ENCODE measurements at places on chromosomes 5 and 9. TPM values are rescaled to one million over a fixed set of nuclear protein-coding genes. Genes with fewer than 3 reads are reported as not detected.

Gene DOCK8
- total RNA-seq, result 121 TPM

- H3K36me3 ChIP-seq, result no peaks in the 10 kb centered on the region
- no peaks in the 10 kb centered on the region for H3K4me1 ChIP-seq
- H3K27ac ChIP-seq, result no peak overlapping the region
- H3K4me3 ChIP-seq, result no peak overlapping the region
- peaks cover 2% of the 10 kb centered on the region for H3K27me3 ChIP-seq
Observed at GRCh38 chr5:123671042-123671441, 159.1 kb downstream of the CSNK1G3 start.

DNA sequence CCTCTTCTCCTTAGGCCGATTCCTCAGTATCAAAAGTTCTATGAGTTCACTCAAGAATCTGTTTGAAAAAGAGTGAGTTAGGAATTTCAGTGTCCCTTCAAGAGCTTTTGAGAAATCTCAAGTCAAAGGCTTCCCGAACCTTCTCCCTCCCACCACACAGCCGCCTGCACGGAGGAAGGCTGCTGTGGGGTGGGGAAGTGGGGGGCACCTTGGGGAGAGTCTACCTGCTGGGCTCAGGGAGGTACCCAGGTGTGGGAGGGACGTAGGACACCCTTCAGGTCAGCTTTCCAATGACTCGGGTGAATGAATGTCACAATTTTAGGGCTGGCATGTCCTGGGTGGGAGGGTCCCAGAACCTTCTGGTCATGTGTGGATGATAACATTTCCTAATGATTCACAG lies 17.5 kb downstream of the CXCL14 start:
- H3K27ac ChIP-seq, result no peak overlapping the region
- peaks cover 30% of the 10 kb centered on the region for H3K27me3 ChIP-seq
- H3K4me3 ChIP-seq, result no peak overlapping the region
- H3K36me3 ChIP-seq, result no peaks in the 10 kb centered on the region
- H3K4me1 ChIP-seq, result peaks cover 6% of the 10 kb centered on the region

GRCh38 chr9:121483049-121483448 lies 16.6 kb downstream of the GGTA1 start:
- H3K4me1 ChIP-seq, result peaks cover 2% of the 10 kb centered on the region
- H3K27ac ChIP-seq, result no peak overlapping the region
- DNase-seq, result no peak
- H3K27me3 ChIP-seq, result no peaks in the 10 kb centered on the region
- no peak overlapping the region for H3K4me3 ChIP-seq
- no peaks in the 10 kb centered on the region for H3K36me3 ChIP-seq

GRCh38 chr5:151574444-151574996 lies 16.6 kb downstream of the FAT2 start:
- H3K36me3 ChIP-seq, result no peaks in the 10 kb centered on the region
- DNase-seq, result no peak
- peaks cover 2% of the 10 kb centered on the region for H3K4me1 ChIP-seq
- no peak overlapping the region for H3K27ac ChIP-seq

Gene OBP2B
- total RNA-seq, result not detected

DNA sequence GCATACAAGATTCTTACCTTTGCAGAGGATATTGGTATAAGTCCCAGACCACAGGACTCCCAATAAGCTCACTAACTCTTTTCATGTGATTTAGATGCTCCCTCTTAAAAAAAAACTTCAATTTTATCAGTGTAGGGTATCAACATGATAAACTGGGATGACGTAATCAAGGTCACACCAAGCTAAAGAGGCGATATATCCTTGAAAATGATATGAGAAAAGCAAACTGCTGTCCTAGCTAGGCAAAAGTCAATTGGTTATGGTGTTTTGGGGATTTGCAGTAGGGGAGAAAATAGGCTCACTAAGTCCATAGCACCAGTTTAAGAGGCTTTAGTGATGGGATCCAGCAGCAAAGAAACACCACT lies 354.4 kb downstream of the DIRAS2 start:
- peaks cover 3% of the 10 kb centered on the region for H3K4me1 ChIP-seq
- no peak overlapping the region for H3K4me3 ChIP-seq
- no peak overlapping the region for H3K27ac ChIP-seq
- DNase-seq, result no peak
- H3K36me3 ChIP-seq, result no peaks in the 10 kb centered on the region
- H3K27me3 ChIP-seq, result peaks cover 8% of the 10 kb centered on the region

- H3K4me1 ChIP-seq, result peaks cover 23% of the 10 kb centered on the region
- peaks cover 7% of the 10 kb centered on the region for H3K27me3 ChIP-seq
- no peak for DNase-seq
- no peak overlapping the region for H3K4me3 ChIP-seq
Observed at GRCh38 chr9:78207319-78207718, 28.6 kb upstream of the CEP78 start.

Gene OR1Q1
- not detected for total RNA-seq

DNA sequence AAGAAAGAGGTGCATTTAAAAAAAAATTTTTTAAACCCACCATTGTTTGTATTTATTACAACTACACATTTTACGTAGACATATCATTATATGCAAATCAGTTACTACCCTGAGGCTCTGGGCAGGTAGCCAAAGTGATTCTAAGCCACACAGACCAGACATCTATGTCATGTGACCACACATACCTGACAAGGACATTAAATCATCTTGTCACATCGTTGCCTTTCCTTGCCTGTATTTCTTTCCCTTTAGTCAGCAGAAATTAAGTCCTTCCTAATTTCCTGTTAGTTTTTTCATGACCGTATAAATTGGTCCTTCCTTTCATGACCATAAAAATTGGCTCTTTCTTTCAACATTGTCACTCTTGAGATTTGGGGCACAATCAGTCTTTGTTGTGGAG lies 134.2 kb upstream of the MARCHF11 start:
- no peak for DNase-seq
- H3K27ac ChIP-seq, result no peak overlapping the region
- no peak overlapping the region for H3K4me3 ChIP-seq
- no peaks in the 10 kb centered on the region for H3K27me3 ChIP-seq

DNA sequence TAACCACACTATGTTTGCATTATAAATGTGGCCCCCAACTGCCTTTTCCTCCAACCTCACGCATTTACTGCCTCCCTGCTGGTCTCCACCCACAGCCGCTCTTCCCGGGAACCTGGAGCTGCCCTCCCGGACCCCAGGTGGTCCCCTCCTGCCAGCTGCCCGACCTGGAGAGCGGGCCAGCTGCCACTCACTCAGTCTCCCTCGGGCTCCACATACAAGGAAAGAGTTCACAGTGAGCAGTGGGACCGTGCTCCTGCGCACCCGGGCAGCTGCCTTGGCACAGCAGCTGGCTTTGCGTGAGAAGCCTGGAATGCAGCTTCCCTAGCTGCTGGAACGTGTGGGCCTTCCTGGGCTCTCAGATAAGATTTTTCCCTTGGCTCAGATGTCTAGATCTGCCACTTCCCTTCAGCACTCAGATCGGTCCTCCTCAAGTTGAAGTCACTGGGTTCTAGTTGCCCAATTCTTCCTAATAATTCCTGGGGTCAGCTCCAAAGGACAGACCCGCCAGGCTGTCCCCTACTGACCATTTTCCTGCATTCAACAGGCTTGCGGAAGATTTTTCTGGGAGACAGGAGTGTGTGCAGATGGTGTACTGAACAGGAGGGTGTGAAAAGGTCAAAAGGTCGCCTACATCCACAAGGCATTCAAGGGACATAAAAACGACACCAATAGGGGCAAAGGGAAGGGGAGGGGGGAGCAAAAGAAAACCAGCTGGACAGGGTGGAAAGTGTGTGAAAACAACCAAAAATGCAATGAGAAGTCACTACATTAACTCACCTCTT lies 69.1 kb downstream of the MYO10 start:
- no peak overlapping the region for H3K27ac ChIP-seq
- no peaks in the 10 kb centered on the region for H3K4me1 ChIP-seq
- DNase-seq, result no peak
- no peak overlapping the region for H3K4me3 ChIP-seq
- H3K27me3 ChIP-seq, result no peaks in the 10 kb centered on the region
- no peaks in the 10 kb centered on the region for H3K36me3 ChIP-seq

GRCh38 chr9:70569070-70569772 lies 154.8 kb upstream of the KLF9 start:
- H3K4me3 ChIP-seq, result no peak overlapping the region
- no peaks in the 10 kb centered on the region for H3K36me3 ChIP-seq
- no peaks in the 10 kb centered on the region for H3K27me3 ChIP-seq
- no peak for DNase-seq
- no peak overlapping the region for H3K27ac ChIP-seq

GRCh38 chr9:98521141-98521540 lies 187.6 kb downstream of the GABBR2 start:
- DNase-seq, result peak; percentile 21
- H3K27me3 ChIP-seq, result peaks cover 22% of the 10 kb centered on the region
- H3K4me3 ChIP-seq, result no peak overlapping the region
- H3K36me3 ChIP-seq, result no peaks in the 10 kb centered on the region
- H3K4me1 ChIP-seq, result no peaks in the 10 kb centered on the region

- H3K4me1 ChIP-seq, result no peaks in the 10 kb centered on the region
- no peak for DNase-seq
- no peaks in the 10 kb centered on the region for H3K27me3 ChIP-seq
- H3K36me3 ChIP-seq, result no peaks in the 10 kb centered on the region
- no peak overlapping the region for H3K27ac ChIP-seq
- no peak overlapping the region for H3K4me3 ChIP-seq
Observed at GRCh38 chr9:18331808-18332209, 142.1 kb upstream of the ADAMTSL1 start.

DNA sequence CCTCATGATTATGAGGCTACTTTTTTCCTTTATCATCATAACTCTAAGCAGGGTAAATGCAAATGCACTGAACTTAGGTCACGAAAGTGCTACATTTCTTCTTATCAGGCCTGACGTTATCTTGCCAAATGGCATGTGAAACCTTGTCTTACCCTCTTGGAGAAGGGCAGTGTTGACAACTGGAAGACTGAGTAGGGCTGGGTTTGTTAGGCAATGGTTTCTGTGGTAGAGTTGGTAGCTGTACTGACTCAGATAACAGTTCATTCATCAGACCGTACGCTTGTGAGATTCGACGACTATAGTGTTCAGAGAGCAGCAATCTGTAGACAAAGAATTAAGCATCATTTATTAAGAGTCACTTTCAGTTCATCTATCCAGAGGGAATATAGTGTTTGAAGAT lies 127.7 kb downstream of the CPLANE1 start:
- no peak overlapping the region for H3K4me3 ChIP-seq
- peaks cover 17% of the 10 kb centered on the region for H3K36me3 ChIP-seq
- DNase-seq, result no peak
- peaks cover 8% of the 10 kb centered on the region for H3K4me1 ChIP-seq
- H3K27me3 ChIP-seq, result no peaks in the 10 kb centered on the region
- no peak overlapping the region for H3K27ac ChIP-seq

DNA sequence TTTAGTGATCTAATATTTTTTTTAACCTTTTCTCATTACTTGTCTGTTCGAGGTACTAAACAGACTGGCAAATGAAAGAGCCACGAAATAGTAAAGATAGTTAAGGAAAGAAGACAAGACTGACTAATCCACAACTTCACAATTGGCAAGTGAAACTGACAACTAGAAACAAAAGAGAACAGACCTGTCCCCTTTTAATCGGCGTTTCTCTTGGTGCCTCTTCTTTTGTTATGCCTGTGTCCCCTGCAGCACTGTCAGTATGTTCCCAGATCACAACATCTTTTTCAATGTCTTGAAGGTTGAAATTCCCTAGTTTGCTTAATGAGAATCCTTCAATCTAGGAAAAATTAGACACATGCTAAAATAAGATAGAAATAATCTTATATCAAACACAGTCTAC lies 26.1 kb downstream of the TUT7 start:
- H3K4me3 ChIP-seq, result no peak overlapping the region
- H3K4me1 ChIP-seq, result peaks cover 12% of the 10 kb centered on the region
- H3K27me3 ChIP-seq, result no peaks in the 10 kb centered on the region
- no peak overlapping the region for H3K27ac ChIP-seq
- H3K36me3 ChIP-seq, result peaks cover 72% of the 10 kb centered on the region
- DNase-seq, result no peak

DNA sequence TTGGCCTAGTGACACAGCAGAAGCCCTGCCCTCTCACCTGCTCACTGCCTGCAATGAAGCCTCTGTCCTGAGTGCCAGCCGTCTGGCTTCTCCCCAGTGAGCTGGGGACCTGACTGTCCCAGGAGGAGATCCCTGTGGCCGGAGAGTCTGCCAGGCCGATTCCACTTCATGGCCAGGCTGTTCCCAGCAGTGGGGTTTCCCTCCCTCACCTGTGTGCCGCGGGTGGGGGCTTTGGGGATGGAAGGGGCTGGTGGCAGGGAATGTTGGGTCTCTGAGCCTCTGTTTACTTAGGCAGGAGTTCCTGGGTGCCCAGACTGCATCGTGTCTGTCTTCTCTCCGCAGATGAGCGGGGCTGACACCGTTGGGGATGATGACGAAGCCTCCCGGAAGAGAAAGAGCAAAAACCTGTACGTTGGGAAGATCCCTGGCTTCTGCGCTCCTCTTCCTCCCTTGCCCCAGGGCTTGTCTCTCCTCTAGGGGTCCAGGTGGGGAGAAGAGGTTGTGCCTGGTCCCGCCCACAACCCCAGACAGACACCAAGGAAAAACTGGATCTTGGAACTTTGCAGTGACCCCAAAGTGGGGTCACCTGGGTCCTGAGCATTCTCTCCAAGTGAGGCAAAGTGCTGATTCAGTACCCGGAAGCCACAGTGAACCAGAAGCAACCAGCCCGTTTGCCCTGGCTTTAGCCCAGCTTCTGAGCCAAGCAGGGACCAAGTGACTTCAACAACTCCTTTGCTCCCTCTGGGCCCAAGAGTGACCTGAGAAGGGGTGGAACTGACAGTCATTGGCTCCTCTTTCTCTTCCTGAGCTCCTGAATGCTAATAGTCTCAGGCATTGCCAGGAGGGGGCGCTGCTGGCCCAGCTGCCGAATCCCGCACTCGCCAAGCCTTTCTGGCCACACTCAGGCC lies 127.7 kb downstream of the RGS3 start:
- peak overlapping the region; percentile 34 for H3K27ac ChIP-seq
- no peak overlapping the region for H3K4me3 ChIP-seq
- H3K4me1 ChIP-seq, result peaks cover 42% of the 10 kb centered on the region

Gene PCDH12
- 2.2 TPM for total RNA-seq

DNA sequence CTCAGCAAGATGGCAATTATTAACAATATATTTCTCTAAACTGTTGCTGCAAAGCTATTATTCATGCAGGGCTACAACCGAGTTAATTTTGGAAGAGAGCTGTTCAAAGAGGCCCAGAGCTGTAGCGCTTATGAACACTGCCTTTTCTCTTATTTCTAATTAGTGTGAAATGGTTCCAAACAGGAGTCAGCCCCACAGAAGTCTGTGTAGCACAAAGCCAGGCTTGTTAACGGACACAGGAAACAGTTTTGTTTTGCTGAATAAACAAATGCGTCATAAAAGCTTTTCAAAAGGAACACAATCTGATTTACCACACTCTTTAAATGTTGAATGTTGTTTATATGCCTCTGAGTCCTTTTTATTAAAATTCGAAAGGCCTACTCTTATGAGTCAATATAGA lies 396.5 kb downstream of the ANXA1 start:
- no peak overlapping the region for H3K4me3 ChIP-seq
- H3K36me3 ChIP-seq, result no peaks in the 10 kb centered on the region
- no peak overlapping the region for H3K27ac ChIP-seq
- DNase-seq, result no peak

GRCh38 chr9:77175151-77175550 lies 2.2 kb upstream of the VPS13A start:
- peaks cover 16% of the 10 kb centered on the region for H3K4me1 ChIP-seq
- H3K27me3 ChIP-seq, result peaks cover 32% of the 10 kb centered on the region
- DNase-seq, result no peak
- no peak overlapping the region for H3K27ac ChIP-seq
